ENCODE measurements at places on chromosomes 1 and 21.

DNA sequence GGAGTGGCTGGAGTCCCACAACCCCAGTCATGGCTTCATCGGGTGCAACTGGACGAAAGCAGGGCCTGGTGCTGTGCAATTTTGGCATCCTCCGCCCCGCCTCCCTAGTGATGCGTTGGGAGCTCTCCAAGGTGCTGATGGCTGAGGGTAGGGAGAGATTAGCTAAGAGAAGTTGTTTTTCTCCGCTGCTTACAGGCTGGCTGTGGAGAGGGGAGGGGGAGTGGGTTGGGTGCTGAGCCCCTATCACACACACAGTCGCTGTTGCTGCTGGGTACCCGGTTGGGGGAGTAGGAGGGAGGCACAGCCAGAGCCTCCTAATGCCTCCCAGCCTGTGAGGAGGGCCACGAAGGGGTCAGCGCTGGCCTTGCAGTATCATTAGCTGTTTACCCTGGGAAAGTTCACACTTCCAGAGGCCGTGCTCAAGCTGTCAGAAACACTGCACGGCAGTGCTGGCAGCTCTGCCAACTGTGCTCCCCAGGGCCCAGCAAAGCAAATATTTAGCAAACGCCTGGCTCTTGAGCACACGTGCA lies 110.0 kb downstream of the GRIK3 start:
- DNase-seq = no peak

DNA sequence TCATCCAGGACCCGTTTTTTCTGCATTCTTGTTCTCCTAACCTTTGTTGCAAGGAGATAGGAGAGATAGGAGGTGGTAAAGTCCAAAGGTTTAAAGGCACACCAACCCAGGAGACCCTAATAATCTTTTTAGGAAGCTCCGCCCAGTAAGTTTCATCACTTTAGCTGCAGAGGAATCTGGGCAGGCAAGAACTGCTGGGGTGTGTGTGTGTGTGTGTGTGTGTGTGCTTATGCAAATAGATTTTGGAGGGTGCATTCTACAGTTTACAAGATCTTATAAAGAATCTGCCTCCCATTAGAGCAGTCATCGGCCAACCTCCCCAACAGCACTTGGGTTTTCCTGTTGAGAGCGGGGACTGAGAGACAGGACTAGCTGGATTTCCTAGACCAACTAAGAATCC lies 3.9 kb upstream of the IL10 start:
- DNase-seq = no peak

GRCh38 chr1:107648071-107648470 lies 316.9 kb downstream of the VAV3 start:
- DNase-seq = no peak

DNA sequence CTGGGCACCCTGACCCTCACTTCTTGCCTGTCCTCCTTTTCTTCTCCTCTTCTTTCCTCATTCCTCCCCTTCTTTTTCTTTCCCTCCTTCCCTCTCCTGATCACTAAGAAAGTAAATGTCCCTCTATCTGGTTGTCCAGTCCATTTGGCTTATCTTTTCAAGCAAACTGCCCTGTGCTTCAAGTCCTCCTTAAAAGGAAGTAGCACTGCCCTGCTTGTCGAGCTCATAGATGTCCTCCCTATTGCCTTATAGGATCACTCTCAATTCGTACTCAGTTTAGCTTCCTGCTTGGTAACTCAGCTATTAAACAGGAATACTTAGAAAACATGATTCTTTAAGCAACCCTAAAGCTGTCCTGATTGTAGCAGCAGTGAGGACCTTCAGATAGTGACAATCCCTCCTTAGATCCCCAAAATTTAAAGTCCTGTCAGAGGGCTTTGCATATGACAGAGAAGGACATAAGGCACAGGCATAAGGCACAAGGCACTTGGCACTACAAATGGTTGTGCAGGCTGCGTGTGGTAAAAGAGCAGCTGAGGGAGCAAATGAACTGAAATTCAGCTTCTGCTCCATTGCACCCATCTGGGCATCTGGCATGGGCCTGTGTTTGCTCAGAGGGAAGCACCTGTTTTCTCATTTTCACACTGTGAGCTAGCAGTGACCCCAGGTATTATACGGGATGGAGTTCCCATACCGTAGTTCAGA lies 26.1 kb upstream of the SLAMF6 start:
- DNase-seq = no peak
